ENCODE measurements at places on chromosomes 12 and 14.

DNA sequence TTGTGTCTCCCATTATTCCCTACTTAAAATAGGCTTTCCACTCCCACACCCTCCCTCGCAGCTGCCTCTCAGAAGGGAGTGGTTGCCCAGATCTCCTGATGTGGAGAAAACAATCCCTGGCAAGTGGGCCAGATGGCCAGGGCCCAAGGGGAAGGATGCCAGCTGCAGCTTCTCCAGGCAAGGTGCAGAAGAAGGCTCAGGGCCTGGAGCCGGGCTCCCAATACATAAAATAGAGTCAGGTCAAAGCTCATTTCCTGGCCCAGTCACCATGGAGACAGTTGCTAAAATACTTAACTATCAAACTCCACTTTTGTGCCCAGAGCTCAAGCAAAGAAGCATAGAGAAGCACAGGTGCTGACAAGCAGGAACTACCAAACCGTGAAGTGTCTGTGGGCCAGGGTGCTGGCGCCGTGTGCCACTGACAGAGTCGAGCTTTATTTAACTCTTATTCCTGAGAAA is 45.7 kb upstream of the ITPR2 start:
- DNase-seq, result no peak

GRCh38 chr14:72063761-72064282 is 131.6 kb downstream of the RGS6 start:
- DNase-seq, result no peak

- DNase-seq, result no peak
Observed at GRCh38 chr12:131117438-131118245, 163.9 kb downstream of the ADGRD1 start.

DNA sequence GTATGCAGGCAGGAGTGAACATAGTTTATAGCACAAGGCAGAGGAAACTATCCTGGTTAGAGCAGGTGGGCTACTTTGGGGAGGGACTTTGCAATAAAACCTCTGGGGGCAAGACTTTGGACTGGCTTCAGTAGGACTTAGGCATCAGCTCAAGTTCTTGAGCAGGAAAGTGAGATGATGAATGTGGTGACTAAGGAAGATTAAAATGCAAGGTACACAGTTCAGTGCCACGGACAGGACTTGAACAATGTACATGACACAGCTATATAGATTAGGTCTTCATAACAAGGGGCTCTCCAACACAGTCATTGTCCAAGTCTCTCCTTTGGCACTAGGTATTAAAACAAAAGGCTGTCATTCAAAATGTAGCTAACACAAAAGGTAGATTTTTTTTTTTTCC is 21.4 kb upstream of the PPP4R4 start:
- no peak for DNase-seq

- DNase-seq, result no peak
Observed at GRCh38 chr14:72466325-72466724, 427.6 kb downstream of the DPF3 start.

- DNase-seq, result no peak
Observed at GRCh38 chr12:22533155-22533554, 11.2 kb downstream of the C2CD5 start.

DNA sequence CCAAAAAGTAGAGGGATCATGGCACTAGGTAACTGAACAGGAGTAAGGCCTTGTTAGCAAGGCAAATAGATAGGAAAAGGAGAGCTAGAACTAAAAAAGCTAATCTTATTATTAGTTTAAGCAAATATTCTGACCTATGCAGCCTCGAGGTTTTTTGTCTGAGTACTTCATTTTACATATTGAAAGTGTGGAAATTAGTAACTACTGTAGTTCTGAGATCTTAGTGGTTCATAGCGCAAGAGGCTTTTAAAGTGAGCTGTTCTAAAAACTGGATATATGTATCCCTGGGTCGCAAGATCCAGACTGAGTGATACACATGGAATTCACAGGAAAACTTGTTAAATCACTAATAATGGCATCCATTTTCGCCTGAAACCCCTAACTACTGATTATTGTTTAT is 411.0 kb upstream of the SOX5 start:
- DNase-seq, result no peak

GRCh38 chr12:45339035-45339434 is 123.1 kb downstream of the ANO6 start:
- no peak for DNase-seq

GRCh38 chr14:49687942-49688700 is at the start of gene POLE2:
Gene POLE2 (minus strand): TSS chr14:49688214. CDS start chr14:49688203, 11 bp downstream.
- peak; percentile 69 for DNase-seq

GRCh38 chr12:44258246-44258645 is 422.4 kb downstream of the TMEM117 start:
- DNase-seq, result no peak

DNA sequence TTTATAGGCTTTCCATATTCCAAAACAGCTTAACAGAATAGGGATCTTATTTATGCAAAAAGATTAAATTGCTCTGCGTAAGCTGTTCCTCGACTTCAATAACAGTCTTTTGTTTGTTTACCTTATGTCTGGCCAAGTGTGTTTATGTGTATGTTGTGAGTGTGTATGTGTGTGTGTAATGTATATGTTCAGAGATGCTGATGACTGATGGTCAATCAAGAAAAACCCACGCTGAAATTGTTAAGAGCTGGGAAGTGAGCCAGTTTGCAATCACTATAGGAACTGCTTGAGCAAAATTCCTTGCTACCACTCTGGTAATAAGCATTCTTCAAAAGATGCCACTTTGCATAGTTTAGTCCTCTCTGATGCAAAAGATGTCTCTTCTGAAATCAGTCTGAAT is 59.6 kb downstream of the PRKD1 start:
- no peak for DNase-seq

GRCh38 chr14:59871166-59871495 is 555 bp upstream of the RTN1 start:
- DNase-seq, result no peak

DNA sequence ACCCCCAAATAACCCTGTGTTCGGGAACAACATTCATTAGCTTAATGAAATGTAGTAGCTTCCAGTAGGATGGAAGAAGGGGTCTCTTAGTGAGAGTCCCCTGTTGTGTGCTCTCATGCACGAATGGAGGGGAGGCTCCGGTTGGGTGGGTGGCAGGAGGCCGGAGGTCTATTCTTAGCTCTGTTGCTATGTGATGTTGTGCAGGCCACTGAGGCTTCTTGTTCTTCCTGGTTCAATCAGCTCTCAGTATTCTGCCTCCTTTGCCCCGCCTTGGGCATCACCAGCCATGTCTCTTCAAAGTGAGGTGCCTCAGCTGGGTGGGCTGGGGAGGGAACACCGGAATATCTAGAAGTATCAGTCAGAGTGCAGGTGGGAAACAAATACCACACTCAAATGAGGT is 50.8 kb downstream of the KCNA1 start:
- DNase-seq, result no peak

- no peak for DNase-seq
Observed at GRCh38 chr12:106945261-106945851, 10.4 kb upstream of the TMEM263 start.

DNA sequence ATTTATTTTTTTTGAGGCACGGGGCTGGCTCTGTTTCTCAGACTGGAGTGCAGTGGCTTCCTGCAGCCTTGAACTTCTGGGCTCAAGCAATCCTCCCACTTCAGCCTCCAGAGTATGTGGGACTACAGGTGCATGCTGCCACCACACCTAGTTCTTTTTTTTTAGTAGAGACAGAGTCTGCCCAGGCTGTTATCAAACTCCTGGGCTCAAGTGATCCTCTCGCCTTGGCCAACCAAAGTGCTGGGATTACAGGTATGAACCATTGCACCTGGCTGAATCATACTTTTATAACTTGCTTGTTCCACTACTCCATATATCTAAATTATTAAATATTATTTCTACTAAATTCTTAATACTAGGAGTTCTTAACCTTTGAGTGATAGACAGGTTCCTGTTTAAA is 111.6 kb downstream of the BTG1 start:
- DNase-seq, result no peak

DNA sequence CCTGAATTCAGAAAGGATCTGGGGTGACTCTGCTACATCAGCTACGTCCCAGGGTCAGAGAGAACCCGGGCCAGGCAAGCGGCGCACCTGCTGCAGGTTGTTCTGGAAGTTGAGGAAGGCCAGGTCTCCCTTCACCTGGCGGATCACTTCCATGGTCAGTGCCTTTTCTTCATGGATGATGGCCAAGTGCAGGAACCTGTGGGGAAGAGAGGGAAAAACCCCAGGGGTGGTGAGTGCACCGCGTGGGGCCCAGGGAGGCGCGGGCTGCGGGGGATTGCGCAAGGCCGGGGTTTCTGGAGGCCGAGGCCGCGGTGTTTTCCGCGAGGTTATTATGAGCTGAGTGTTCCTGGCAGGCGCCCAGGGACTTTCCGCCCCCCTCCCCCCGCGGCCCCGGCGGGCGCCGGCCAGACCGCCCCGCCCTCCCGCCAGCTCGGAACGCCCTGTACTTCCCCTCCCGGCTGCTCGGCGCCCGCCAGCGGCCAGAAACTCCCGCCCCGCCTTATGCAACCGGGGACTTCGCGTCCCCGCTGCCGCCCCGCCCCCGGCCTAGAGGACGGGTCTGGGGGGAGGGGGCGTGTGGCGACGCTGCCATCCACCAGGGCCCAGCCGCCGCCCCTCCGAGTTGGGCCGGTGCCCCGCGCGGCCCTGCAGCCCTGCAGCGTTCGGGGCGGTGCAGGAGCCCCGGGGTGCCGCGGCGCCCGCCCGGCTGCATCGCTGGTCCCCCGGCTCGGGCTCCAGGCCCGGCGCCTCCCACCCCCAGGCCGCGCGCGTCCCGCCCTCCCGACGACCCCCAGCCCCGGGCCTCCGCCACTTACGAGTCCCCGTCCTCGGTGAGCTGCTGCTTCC is 723 bp downstream of the NFKBIA start:
- DNase-seq, result peak; percentile 97

- DNase-seq, result no peak
Observed at GRCh38 chr12:56425193-56425592, 24.0 kb downstream of the TIMELESS start.

- DNase-seq, result no peak
Observed at GRCh38 chr12:69097619-69098368, 141.6 kb upstream of the CPSF6 start.

GRCh38 chr12:109588461-109589239 is 15.1 kb downstream of the MVK start:
- no peak for DNase-seq

- no peak for DNase-seq
Observed at GRCh38 chr12:121427556-121428050, 27.7 kb downstream of the RNF34 start.

- no peak for DNase-seq
Observed at GRCh38 chr12:63922474-63922873, 78.0 kb downstream of the SRGAP1 start.

Measured in stimulated activated CD4-positive, alpha-beta T cell treated with anti-CD3 and anti-CD28 coated beads, Interleukin-4, amount 100 ng/mL, for 4 hours (primary cell).